AG08395 (cell line): ENCODE measurements at places on chromosomes 1 and 21.

GRCh38 chr1:150558303-150558704 is 9.1 kb downstream of the ADAMTSL4 start:
- no peak for DNase-seq

- no peak for DNase-seq
These were observed 81.9 kb upstream of the RGS2 start for GRCh38 chr1:192726820-192727504.

- DNase-seq, result no peak
These were observed at the start of gene MAP3K21 for GRCh38 chr1:233327651-233328141. Gene MAP3K21 (plus strand): TSS chr1:233327724. CDS start chr1:233328029, 305 bp downstream.

DNA sequence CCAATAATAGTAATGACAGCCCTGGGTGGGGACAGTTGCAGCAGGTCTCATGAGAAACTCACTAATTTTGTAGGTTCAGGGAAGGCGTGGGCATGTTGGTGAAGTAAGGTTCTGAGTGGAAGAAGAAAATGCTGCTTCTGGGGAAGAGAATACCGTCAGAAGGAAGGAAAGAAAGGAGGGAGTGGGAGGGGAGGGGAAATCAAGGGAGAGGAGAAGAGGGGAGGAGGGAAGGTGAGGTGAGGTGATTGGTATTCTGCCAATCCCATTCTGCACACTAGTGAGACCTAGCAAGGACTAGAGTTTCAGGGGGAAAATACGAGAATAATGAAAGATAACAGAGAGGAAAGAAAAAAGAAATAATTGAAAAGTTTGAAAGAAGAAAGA is 32.4 kb upstream of the MGST3 start:
- no peak for DNase-seq

DNA sequence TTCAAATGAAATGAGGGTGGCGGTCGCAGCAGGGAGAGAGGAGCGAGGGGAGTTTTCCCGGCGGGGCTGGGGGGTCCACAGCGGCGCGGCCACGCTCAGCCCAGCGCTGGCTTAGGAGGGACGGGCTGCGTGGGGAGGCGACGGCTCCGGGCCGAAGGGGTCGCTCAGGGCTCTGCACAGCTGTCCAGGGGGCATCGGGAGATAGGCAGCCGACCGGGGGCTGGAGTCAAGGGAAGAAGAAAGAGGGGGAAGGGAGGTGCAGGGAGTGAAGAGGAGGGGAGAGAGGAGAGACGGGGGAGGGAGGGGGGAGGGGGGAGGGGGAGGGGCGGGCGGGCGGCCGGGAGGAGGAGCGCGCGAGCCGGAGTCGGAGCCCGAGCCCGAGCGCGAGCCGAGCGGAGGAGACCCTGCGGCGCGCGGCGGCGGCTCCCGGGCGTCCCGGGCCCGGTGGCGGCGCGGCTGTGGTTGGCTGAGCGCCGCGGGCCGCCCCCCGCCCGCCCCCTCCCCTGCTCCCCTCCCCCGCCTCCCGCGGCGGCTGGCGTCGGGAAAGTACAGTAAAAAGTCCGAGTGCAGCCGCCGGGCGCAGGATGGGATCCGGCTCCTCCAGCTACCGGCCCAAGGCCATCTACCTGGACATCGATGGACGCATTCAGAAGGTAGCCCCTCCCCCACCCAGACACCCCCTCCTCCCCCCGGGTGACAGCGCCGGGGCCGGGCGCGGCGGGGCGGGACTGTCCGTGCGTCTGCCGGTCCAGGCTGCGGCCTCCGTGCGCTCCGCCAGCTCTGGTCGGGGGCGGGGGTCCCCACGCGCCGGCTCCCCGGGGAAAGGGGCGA is at the start of gene PDE9A:
TSS of gene PDE9A (plus strand) at position 391 of the 831 bp plus-strand sequence. CDS start at position 585, 194 bp downstream.
- no peak for DNase-seq

DNA sequence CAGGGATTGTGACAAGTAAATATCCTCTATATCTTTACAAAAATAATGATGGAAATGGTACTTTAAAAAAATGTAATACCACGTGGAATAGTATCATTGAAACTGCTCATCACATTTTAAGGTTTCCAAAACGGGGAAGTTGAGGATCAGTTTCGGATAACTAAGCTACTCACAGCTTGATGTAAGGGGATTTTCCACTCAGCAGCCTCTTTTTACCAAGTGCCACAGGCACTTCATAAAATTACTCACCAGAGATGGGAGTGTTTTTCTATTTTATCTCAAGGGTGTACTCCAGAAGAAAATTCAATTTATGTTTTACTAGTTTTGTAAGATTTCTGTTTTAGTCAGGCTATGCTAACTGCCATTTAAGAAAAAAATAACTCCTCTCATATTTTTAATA is 91.7 kb downstream of the TPR start:
- DNase-seq, result no peak

DNA sequence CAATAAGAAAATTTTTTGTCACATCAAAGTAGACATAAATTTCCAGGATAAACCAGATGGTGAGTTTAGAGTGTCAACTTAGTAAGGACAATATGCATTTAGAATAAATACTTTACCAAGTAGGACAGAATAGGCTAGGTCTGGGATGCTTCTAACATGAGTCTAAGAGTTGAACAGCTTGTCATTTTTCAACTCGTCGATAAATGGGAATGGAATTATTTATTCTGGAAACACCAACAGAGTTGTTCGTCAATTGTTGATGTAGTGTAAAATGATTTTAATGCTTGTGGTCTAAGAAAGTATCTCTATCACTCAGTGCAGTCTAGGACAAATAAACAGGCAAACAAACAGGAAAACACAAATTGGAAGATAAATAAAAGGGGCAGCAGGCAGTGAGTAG is 358.4 kb upstream of the ST6GALNAC5 start:
- DNase-seq, result no peak

DNA sequence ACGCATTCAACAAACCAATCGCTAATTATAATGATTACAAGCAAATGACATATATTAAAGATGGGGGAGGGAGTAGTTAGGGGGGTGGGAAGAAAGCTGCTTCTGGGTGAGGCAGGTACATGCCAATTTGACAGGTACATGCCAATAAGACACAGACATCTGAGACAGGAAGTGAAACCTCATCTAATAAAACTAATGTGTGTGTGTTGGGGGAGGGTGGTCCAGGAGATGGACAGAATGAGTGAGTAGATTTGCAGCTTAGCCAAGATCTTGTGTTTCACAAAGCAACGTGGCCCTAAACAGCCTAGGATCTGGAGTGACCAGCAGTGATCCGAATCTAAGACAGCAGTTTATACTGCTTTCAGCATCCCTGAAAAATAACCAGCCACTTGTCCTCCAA is 10.8 kb downstream of the CFAP45 start:
- no peak for DNase-seq

GRCh38 chr1:34918977-34919561 is 10.4 kb downstream of the DLGAP3 start:
- no peak for DNase-seq

DNA sequence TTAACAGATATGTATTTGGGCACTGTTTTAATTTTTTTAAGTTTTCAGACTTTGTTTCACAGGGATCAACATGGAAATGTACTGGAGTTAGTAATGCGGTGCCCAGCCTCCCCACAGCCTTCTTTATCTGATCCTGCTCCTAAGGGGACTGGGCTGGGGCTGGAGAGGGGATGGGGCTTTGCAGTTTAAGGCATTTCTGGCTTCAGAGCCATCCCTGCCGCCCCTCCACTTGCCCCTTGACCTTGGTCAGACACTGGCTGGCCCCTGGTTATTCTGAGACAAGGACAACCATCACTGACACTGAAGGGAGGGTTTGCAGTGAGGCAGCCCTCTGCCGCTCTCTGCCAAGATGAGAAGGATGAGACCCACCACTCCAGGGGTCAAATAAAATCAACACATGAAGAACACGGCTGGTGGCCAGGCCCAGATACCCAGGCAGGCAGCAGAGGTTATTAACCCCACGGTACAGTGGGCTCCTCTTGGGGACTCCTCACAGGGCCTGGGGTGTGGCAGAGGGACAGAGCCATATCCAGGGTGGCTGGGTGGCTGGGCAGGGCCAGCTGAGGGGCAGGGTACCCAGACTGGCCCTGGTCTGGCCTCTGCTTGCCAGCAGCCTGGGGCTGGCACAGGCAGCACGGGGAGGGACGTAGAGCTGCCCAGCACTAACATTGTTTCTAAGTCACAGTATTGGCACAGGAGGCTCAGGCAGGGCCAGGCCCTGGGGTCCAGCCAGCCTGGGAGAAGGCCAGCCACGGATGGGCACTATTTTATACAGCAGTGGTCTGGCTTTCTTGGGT is 7.2 kb upstream of the UBE2U start:
- DNase-seq, result no peak

- no peak for DNase-seq
These were observed 14.7 kb downstream of the C1orf116 start for GRCh38 chr1:207017615-207018559.

DNA sequence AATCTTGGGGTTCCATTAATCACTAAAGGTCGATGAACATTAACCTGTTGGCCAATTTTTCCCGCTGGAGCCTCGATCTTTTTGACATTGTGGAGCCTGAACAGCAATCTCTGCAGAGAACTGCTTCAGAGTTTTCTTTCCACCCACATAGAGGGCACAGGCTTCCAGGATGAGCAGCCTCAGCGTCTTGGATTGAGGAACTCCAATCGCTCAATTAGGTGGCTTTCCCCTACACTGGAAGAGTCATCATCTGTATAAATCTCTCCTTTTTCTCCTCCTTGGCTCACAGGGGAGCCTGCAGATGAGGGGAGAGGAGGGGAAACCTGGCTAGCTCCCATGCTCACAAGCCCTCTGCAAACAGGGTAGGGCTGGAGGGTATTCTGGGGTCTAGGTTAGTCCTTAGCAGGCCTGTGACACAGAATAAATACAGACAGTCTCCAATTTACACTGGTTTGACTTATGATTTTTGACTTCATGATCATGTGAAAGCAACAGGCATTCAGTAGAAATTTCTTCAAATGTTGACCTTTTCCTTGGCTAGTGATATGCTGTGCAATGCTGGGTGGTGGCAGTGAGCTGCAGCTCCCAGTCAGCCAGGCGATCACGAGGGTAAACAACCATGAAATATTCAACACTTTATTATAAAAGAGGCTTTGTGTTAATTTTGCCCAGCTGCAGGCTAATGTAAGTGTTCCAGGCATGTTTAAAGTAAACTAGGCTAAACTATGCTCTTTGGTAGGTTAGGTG is 80.8 kb downstream of the PGBD5 start:
- no peak for DNase-seq

DNA sequence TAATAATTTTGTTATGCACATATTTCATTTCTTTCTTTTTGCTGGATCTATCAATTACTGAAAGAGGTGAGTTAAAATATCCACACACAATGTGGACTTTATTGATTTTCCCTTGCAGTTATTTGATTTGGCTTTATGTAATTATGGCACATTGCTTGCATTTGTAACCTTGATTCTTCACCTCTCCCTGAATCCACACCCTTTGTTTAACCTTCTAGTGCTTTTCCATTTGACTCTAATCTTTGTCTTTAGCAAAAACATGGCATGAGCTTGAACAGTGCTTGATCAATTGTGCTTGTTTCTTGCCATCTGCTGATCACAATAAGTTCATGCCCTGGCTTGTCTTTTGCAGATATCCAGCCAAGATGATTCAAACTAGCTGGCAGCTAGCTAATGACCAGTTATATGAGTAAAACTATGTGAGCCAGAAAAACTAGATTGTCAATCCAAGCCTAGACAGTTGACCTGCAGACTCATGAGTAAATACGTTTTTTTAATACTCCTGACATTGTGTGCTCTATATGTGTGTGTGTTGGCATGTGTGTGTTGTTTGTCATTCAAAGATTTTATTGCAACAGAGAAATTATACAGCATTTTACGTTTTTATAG is 899.2 kb downstream of the NCAM2 start:
- DNase-seq, result peak; percentile 7

DNA sequence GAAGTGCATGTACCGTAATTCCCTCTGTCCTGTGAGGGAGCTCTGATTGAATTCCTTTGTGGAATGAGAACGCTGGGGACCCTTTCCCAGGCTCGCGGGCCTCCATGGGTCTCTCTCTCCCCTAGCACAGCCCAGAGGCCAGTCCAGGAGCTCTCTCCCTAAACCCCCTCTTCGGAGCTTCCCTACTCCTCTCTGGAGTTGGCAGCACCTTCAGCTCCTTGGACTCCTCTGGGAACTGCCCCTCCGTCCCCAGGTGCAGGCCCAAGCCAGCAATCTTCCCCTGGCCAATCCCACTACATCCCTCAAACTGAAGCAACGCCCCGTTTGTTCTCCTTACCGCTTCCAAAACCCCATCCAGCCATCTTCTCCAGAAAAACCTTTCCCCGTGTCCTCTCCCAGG is 10.5 kb upstream of the SYNC start:
- no peak for DNase-seq
